ENCODE measurements at places on chromosomes 7 and 10.

GRCh38 chr7:135283959-135284638 is 50.5 kb downstream of the STRA8 start:
- no peak for DNase-seq

DNA sequence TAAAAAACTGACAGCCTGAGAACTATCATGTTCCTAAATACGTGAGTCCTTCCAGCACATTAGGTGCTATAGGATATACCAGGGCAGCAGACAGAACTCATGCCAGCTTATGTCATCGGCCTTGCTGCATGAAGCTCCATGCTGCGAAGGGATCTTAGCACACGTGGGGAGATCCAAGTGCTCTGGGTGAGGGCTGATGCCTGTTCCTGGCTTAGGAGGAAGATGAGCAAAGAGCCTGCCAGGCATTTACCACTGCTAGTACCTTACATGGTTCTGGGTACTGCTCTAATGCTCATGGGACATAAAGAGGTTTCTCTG is 43.2 kb downstream of the SVIL start:
- DNase-seq: no peak

GRCh38 chr7:137423321-137423720 is 79.8 kb upstream of the PTN start:
- DNase-seq: no peak

DNA sequence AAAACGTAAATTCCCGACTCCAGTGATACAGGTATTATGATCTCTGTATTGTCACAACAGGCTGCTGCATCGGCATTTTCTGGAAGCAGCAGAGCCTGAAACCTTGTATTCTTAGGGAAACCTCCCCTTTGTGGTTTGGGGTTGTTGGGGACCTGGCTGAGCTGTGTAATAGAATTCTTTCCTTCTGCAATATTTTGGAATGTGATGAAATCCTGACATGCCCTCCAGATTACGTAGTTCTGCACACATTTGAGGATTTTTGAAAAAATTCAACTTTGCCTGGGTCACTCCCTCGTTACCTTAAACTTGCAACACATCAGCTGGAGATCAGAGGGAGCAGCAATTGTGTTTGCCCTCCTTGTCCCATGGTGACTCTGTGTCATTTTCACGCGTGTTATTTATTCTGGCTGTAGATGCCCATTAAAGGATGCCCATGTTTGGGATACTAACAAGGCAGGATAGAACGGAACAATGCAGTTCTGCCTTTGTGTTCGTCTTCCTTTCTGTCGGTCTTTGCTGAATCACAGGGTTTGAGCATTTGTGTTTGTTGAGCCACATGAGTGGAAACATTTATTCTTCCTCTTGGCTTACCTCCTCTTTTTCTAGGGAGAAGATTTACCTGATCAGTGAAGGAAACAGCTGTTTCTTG is 181.7 kb downstream of the TCF7L2 start:
- DNase-seq: no peak

DNA sequence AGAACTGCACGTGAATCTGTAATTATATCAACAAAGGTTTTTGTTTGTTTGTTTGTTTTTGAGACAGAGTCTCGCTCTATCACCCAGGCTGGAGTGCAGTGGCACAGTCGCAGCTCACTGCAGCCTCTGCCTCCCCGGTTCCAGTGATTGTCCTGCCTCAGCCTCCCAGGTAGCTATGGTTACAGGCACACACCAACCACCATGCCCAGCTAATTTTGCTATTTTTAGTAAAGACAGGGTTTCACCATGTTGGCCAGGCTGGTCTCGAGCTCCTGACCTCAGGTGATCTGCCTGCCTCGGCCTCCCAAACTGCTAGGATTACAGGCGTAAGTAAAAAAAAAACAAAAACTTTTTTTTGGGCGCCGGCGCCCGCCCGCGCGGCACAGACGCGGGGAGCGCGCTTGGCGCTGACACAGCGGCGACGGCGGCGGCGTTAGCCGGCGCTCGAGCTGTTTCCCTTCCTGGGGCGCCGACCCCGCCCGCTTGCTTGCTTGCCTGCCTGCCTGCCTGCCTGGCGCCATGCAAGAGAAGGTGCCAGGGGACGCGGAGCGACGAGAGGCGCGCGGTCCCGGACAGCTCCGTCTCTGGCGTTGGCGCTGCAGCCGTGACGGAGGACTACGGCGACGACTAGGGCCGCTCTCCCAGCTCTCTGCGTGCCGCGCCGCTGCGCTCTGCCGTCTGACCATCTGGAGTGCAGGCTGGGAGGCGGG is 171.4 kb upstream of the NUPR2 start:
- DNase-seq: no peak

- DNase-seq: no peak
These were observed 124.9 kb downstream of the DLG5 start for GRCh38 chr10:77801474-77802161.

- DNase-seq: no peak
These were observed 45.7 kb downstream of the SEMA3C start for GRCh38 chr7:80873140-80873539.

GRCh38 chr7:37552030-37552429 is 103.4 kb upstream of the ELMO1 start:
- DNase-seq: no peak

DNA sequence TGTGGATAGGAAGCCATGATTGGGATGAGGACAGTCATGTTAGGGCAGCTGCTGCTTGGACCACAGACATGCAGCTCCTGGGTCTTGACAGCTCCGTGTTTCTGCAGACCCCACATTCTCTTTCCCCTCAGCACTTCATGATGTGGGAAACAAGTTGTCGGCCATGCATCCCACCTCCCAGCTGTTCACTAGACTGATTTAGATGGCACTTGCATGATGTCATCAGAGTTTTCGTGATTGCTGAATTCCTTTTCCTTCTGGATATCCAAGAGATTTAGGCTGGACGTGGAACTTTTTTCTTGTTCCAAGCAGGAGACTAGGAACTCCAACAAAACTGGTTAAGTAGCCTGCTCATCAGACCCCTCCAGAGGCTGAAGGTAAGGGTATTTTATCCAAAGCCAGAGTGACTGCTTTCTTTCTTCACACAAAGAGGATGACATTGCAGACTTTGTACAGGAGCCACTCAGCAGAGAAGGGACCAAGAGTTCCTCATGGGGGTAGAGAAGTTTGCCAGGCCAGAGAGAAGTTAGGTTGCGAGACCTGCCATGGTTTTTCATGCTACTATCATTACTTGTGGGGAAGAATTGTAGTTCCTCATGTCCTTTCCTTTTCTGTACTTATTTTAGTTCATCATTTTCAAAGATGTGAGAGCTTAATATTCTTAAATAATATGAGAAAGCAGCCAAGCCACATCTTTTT is 117.7 kb upstream of the GJD4 start:
- DNase-seq: no peak

DNA sequence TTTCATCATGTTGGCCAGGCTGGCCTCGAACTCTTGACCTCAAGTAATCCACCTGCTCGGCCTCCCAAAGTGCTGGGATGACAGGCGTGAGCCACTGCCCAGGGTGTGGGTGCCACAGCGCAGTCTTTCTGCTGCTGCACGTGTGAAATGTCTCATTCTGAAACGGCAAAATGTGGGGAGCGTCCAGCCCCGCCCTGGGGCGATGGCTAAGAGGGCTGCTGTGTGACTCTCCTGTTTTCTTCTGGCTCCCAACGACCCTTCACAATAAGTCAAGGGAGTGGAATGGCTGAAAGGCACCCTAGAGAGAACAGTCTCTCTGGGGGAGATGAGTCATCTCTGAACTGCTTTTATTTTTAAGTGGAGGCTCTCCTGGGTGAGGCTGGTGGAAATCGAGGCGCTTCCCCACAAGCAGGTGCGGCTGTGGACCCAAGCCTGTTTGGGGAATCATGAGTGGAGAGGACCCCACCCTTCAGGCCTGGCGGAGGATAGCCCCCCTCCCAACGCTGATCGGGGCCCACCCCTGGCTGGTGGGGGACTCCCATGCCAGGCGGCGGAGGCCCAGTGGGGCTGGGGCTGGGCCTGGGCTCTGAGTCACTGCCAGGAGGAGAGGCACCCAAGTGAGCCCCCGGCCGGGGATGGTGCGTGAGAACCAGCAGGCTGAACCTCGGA is 18.0 kb downstream of the ADAP1 start:
- no peak for DNase-seq

- DNase-seq: no peak
These were observed 213.8 kb downstream of the DNAJB6 start for GRCh38 chr7:157550300-157551275.

- DNase-seq: no peak
These were observed 622.2 kb downstream of the GALNT17 start for GRCh38 chr7:71753956-71754664.

DNA sequence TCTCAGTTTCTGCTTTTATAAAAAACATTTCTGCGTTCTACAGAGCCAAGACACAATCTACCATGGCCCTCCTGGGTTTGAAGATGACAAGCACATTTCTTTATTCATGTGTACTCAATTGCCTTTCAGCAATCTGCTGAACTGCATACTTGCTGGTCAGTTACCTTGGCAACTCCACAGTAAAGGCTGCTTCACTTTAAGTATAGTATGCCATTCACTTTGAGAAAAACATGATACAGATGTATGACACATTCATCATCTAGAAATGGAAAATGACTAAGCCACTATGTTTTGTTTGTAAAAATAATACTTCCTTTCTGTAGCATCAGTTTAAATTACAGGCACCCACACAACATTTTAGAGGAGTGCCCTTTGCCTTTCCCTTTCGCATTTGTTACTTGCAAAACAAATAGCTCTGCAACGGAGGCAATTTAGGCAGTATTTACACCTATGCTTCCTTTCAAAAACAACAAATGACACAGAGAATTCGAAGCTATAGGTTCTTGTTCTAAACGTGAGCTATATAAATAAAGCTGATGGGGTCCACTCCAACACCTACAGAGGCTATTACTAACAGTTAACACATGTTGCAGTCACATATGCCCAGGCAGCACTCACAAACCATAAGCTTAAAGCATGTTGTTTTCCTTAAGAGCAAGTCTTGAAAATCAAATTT is 23.5 kb downstream of the SGCE start:
- peak; percentile 20 for DNase-seq

DNA sequence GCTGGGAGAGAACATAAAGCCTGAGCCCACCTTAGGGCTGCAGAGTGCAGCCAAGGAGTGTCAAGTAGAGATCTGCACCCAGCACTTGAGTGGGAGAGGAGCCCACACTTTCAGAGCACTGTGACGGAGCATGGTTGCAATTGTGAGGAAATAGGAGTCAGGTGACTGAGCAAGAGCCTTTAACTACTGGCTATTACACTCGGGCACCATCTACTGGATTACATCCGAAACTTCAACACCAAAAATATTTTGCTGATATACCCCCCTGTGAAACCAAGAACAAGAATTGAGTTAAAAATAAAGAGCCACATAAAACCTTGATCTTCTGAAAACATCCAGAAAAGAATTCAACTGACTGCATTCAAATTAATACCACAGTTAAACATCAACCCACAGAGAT is 657.9 kb downstream of the NXPH1 start:
- DNase-seq: no peak

DNA sequence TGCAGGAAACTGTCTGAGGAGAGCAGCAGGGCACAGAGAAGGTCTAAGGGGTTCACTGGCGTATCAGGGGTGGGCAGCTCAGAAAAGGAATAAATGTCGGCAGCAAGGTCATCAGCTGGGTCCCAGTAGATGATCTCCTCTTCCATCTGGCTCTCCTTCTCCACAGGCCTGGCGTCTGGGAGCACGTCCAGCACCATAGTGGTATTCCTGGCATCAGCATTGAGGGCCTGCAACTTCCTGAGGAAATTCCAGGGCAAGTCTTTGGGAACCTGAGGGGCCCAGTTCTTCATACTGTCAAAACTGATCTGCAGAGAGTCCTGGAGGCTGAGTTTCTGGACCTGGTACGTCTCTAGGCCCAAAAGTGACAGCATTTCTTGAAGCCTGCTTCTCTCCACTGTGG is 9.6 kb upstream of the MRPS24 start:
- no peak for DNase-seq

DNA sequence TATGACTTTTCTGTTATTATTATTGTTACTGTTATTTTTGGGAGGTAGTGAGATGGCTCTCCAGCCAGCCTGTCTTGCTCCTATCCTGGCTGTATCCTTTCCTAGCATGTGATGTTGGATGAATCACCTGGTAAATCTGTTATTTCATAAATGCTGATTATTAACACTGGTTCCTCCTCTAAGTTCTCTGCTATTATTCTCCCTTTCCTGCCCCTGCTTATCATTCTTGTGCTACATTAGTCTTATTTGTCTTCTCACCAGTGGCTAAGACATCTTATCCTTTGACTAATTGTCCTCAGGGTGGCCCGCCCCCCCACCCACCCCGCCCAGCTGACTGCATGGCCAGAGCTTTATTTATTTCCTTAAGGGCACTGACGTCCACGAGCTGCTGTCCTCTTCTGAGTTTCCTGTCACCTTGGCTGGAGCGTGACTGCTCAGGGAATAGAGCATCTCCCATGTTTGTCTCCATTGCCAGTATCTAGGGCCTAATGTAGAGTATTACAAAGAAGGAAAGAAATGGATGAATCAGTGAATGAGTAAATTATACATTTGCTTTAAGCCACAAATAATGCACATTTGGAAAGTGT is 110.1 kb upstream of the KLF6 start:
- no peak for DNase-seq

DNA sequence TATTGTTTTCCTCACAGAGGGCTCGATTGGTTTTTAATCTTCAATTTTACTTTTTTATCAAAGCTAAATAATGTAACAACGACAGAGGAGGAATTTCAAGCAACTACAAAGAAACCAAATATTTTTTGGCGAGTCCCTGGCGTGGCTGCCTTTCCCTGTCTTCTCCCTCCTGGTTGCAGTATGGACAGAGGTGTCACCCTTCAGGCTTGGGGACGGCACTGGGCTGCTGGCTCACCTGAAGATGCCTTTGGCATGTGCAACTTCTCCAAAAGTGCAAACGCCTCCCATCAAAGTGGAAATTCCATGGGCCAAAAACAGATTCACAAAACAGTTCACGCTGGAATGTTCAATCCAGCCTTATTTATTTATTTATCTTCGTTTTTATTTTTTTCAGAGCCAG is 51.9 kb downstream of the DOCK1 start:
- no peak for DNase-seq

DNA sequence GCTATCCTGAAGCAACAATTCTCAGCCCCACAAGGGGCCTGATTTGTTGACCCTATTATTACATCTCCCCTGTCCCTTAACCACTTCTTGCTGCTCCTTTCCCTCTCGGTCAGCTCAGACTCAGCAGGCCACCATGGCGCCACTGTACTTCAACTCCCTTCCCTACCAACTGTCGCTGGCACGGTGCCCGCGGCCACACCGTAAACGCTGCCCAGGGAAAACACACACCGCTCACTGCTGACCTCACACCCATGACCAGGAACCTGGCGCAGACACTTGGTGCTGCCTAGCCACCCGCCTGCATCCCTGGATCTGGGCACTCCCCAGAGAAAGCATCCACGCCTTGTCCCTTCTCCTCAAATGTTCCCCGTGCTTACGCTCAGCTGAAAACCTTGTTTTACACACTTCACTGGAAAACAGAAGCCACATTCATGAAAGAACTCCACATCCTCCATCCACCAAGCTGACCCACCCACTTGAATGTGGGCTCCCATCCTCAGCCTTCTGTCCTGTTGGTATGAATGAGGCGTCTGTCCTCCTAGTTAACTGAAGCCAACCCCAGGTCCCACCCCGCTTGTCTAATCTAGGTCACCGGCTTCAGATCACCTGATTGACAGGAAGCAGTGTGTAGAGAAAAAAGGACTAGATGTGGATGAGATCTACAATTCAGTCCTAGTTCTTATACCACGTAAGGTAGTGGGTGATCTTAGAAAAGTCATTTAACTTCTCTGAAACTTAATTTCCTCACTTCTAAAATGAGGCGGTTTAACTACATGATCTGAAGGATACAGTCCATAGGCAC is 28.5 kb upstream of the CRYGN start:
- no peak for DNase-seq

GRCh38 chr7:2076649-2077064 is 156.1 kb downstream of the MAD1L1 start:
- no peak for DNase-seq

All from NCI-H146 (cell line).